ENCODE measurements at places on chromosomes 3 and 15.

- DNase-seq, result no peak
Measured at GRCh38 chr15:41423979-41424659, 7.2 kb downstream of the RTF1 start.

GRCh38 chr3:168047190-168047795 is 48.4 kb downstream of the GOLIM4 start:
- DNase-seq, result peak; percentile 87

- DNase-seq, result peak; percentile 1
Measured at GRCh38 chr3:69324362-69325025, 61.4 kb downstream of the FRMD4B start.

- DNase-seq, result no peak
Measured at GRCh38 chr3:115578331-115578730, 45.0 kb upstream of the GAP43 start.

DNA sequence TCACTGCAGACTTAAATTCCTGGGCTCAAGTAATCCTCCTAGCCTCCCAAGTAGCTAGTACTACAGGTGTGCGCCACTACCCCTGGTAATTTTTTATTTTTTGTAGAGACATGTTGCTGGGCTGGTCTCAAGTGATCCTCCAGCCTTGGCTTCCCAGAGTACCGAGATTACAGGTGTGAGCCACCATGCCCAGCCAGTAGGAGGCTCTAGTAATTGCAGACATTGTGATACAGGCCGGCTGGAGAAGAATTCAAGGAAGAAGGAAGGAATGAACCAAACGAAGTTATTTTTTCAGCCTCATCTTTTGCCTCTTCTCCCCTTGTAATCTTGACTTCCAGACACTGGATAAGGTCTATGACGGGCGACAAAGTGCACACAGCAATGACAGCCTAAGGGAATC is 3.2 kb upstream of the PPP4R2 start:
- no peak for DNase-seq

DNA sequence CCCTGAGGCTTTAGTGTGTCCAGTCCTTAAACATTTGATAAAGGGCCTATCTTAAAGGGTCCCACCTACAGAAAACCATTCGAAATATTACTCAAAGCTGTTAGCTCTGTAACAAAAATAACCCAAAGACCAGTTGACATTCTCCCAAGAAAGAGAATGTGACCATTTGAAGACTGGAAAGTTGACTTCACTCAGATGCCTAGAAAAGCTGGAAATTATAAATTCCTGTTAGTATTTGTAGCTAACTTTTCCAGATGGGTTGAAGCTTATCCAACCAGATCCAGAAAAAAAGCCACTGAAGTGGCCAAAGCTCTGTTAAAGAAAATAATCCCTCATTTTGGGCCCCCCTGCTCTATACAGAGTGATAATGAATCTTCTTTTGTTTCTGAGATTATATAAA is 408.4 kb downstream of the PLOD2 start:
- DNase-seq, result no peak

DNA sequence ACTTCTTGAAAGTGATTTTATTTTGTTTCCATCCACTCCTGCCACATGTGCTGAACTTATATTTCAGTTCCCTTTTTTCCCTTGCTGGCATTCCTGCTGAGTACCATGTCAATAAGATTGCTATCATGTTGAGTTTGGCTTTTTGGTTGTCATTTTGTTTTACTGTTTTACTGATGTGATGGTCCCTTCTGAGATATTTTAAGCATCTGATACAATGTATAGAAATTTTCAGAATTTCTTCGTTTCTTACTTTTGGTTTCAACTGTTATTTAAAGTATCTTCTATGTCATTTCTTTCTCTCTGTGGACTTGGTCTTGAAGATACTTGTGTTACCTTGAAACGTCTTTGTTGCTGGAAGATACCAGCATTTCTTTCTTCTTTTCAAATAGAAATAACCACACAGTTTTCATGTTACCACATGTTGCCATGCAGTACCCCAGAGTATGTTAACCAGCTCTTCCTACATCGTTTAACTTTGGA is 14.1 kb downstream of the SIDT1 start:
- no peak for DNase-seq

DNA sequence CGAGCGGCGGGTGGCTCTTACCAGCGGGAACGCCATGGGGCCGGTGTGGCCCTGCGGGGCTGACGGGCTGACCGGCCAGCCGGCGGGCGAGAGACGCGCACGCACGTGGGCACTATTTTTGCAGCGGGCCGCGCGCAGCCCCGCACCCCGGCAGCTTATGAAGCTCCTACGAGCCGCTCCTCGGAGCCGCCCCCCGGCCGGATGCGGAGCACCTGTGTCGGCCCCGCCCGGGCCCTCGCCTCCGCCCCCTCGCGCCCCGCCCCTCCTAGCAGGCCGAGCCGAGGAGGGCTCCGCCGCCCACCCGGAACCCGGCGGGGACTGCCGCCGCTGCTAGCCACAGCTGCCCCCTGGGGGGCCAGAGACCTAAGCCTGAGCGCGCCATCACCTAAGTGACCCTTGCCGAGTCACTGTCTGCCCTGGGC is 683 bp upstream of the CPEB1 start:
- DNase-seq, result no peak

- no peak for DNase-seq
Measured at GRCh38 chr15:98896002-98896721, 111.4 kb downstream of the PGPEP1L start.

DNA sequence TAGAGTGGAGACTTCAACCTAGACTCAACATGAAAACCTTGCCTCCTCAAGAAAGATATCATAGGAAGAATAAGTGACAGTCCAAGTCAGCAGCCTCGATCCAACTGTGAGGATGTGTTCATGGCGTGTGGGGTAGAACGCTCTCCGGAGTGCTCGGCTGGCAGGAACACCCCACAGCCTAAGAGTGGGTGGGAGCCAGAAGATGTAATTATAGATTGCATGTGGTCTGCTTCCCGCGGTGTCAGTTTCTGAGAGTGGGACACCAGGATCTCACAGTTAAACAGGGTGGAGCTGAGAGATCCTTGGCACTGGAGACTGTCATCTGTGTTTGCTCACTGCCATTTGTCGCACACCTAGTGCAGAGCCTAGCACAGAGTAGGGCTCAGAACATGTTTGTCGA is 158.0 kb downstream of the CTNNB1 start:
- DNase-seq, result no peak

DNA sequence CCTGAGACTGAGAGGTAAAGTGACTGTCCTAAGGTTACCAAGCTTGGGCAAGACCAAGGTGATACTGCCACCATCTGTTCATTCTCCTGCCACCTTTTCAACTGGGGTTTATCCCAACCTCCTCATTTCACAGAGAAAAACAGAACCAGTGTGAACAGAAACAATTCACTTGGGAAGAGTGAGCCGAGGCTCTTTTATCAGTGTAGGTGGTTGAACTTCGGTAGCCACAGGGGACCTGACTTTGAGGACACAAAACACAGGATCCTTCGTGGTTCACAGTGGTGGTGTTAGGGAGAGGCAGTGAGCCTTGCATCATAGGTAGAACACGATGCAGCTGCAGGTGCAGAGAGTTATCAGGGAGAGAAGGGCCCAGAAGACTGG is 72.8 kb upstream of the ICE2 start:
- no peak for DNase-seq

DNA sequence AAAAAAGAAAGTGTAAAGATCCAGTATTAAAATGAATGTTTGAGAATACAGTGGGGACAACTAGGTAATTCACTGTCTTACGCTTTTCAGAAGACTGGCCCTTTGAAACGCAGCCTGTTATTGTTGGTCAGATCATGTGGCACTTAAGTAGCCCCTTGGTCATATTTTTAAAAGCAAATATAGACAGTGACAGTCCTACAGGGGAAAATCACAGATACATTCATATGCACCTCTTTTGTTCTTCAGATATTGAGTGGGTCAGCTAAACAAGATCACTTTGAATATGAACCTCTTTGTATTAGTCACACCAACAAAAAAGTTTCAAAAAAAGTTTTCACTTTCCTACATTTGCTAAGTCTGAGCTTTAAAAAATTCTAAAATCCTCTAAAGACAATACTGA is 36.0 kb downstream of the TIGIT start:
- no peak for DNase-seq

DNA sequence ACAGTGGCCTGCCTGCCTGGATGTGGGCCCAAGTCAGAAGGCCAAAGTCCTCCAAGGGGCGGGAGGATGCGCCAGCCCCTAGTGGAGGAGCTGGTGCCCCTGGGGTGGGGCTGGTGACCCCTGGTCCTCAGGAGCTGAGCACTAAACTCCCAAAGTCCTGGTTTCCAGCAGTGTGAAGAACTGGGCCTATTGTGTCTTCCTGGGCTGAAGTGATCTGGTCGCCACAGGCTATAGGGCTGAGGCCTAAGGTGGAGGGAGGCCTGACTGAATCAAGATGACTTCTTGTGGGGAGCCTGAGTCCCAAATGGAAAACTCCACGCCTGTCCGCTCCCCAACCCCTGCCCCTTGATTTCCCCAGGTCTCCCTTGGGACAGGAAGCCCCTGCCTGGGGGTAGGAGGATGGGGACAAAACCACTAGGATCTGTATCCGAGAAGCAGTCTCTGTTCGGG is 753 bp upstream of the FES start:
- DNase-seq, result no peak

DNA sequence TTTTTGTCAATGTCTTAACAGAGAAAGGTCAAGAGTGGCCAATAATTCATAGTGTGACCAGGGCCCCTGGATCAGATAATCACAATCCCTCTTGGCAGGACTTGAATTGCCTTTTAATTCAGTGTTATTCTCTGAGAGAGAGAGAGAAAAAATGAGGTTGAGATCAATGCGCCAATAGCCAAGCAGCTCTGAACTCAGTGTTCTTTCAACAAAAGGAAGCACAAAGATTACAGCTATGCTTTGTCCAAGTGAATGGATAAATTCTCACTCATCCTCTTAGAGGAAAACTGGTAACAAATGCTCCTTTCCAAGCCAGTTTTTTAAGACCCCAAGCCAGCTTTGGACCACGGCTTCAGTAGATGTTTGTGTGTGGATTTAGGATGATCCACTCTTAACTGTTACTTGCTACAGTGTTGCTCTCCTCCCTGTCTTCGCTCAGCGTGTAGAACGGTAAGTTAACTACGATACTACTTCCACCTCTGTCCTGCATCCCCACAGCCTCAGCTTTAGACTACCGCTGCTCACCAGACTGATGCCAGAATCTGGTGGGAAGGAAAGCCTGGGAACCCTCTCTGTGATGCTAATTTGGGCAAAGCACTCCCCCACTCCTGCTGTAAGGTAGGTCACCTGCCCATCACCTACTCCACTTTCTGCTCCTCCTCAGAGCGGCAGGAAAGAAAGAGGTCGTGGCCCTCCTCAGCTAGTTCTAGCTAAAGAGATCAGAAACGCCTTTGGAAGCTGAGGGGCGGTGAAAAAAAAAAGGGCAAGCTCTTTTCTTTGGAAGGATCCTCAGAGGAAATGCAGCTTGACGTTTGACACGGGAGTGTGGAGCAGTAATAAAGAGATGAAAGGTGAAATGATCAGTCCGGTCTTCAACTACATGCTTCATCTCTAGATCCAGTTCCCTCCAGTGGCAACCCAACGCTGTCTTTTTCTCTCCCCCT is 46.8 kb upstream of the LPP start:
- DNase-seq, result no peak

- DNase-seq, result peak; percentile 63
Measured at GRCh38 chr15:45399381-45400212, 21.3 kb upstream of the GATM start.

DNA sequence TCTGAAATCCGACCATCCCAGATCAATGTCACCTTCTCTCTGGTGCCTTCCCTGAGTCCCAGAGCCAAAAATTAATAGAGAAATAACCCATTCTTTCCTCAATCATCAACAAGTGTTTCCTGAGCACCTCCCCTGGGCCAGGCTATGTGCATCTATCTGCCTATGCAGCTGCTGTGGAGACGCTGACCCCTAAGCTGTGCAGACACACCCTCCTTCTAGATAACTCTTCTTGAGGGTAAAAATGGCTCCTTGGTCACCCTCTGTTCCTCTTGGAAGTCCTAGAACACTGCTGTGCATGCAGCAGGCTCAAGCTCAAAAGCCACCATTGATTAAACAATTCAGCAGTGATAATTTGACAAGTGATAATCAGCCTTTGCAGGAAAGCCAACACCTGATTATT is 18.4 kb downstream of the CA12 start:
- no peak for DNase-seq

DNA sequence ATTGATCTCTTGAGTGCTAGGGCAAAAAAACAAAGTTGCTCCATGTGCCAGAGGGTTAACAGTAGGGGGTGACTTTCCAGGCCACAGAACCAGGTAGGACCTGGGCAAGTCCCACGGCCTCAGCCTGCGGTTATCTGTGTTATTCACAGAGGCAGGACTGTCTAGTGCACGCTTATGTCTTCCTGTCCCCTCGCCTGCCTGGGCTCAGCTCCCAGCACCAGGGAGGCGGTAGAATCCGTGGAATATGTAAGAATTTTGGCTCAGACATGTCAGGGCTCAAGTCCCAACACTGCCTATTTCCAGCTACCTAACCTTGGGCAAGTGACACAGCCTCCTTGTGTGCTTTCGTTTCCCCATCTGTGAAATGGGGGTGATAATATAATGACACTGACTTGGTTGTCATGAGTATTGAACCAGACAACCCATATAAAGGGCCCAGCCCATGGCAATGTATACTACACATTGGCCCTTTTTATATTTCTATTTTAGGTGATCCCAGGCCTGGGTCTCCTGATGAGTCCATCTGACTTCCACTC is 44.3 kb upstream of the FLNB start:
- DNase-seq, result no peak

- DNase-seq, result peak; percentile 84
Measured at GRCh38 chr3:71130471-71131374, 452.8 kb downstream of the FOXP1 start.

DNA sequence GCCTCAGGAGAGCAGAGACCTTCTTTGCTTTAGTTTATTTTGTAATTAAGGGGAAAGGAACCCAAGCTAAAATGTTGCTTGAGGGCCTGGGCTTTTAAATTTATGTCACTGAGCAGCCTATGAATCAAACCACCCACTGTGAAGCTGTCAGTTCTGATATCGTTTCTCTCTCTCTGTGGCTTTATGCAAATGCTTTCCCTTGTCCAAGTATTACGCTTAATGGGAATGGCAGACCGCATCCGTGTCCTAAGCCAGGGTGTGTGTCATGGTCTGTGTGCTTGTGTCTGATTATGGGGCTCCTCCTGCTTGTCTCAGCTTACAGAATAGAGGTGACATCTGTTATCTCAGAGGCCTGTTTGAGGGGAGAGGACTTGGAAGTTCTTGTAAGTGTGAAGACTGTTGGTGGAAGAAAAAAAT is 82.4 kb downstream of the EBLN2 start:
- DNase-seq, result peak; percentile 18

- no peak for DNase-seq
Measured at GRCh38 chr3:54188176-54188791, 65.9 kb downstream of the CACNA2D3 start.

GRCh38 chr3:187430576-187430975 is 62.4 kb downstream of the RTP4 start:
- no peak for DNase-seq

GRCh38 chr3:59374818-59375211 is 325.0 kb upstream of the CFAP20DC start:
- DNase-seq, result no peak

All from NCI-H1092 treated with DMSO at 0.1 percent for 48 hours (cell line).